ENCODE measurements at places on chromosomes 7 and 10.

- DNase-seq = peak; percentile 77
Measured at GRCh38 chr10:63819753-63820329, 298.6 kb downstream of the REEP3 start.

DNA sequence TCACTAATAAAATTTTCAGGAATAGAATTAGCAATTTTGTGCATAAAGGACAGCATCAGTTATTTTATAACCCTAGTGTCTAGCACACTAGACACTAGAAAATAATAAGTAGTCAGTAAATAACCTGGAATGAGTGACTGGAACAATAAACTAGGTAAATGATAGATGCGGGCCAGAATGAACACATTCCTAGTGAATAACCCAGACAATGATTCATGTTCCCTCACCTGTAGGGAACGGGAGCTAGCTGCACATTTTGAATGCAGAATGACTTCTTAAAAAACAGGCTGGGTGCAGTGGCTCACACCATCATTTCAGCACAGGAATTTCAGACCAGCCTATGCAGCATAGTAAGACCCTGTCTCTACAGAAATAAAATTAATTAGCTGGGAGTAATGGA, 3.2 kb upstream of the ATOH7 start:
- no peak for DNase-seq

DNA sequence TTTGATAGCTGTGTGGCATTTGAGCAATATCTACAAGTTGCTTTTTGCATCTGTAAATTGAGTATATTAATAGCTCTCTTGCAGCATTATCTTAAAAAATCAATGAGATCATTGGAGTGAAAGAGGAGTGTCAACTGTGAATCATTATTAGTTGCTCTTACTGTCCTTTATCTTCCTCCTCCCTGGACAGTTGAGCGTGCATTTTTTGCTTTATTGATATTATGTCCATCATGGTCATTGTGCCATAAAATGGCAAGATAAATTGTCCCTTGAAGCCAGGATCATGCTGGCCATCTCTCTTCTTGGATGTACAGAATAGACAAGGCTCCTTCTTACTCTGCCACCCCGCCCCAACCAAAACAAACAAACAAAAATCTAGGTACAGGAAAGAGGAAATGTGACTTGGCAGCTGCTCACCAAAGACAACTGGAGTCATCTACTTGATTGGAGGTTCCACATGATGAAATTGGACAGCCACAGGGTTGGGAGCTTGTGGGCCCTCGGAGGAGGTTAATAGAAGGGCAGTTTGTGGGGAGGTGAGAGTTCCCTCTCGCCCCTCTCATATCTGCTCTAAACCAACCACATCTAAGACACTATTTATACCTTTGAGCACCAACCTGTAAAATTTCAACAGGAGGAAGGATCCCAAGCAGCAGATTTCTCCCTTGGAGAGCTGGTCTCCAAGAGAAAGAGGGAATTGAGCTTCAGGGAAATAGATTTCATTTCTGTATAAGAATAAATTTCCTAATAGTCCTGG, 252.7 kb downstream of the SKIDA1 start:
- DNase-seq = no peak

- DNase-seq = no peak
Measured at GRCh38 chr10:62741996-62742395, 62.5 kb upstream of the ADO start.

- no peak for DNase-seq
Measured at GRCh38 chr10:4196771-4197390, 411.9 kb upstream of the KLF6 start.

DNA sequence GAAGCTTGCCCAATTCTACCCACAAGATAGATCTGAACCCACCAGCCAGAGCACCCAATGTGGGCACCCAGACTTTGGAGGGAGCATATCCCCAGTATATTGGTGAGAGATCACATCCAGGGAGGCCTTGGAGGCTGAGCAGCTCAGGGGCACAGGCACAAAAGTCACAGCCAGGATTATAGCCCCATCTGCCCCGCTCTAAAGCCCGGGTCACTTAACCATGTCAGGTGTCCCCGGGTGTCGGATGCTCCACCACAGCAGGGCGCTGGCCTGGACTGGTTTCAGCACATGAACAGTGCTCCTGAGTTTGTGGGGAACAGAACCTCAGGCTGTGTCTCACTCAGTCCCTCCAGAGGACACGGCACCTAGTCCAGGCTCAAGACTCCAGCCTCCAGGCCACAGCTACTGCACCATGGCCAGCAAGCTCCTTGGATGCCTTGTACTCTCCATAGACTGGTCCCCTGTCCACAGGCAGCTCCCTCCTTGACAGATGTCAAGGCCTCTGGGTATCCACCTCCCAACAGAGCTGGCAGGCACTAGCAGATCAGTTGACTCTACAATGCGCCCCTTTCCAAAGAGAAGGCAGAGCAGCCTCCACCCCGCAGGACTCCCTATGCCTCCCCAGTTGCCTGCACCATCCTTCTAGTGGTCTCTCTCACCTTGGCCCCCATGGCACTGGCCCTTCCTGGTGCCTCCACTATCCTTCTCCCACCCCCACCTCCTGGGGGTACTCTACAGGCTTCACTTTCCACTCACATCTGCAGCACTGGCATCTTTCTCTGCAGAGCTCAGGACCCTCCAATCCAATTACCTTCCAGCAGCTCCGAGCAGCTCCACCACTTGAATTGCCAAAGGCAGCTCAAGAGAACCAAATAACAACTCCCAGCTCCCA, 306.0 kb downstream of the GRID1 start:
- no peak for DNase-seq

DNA sequence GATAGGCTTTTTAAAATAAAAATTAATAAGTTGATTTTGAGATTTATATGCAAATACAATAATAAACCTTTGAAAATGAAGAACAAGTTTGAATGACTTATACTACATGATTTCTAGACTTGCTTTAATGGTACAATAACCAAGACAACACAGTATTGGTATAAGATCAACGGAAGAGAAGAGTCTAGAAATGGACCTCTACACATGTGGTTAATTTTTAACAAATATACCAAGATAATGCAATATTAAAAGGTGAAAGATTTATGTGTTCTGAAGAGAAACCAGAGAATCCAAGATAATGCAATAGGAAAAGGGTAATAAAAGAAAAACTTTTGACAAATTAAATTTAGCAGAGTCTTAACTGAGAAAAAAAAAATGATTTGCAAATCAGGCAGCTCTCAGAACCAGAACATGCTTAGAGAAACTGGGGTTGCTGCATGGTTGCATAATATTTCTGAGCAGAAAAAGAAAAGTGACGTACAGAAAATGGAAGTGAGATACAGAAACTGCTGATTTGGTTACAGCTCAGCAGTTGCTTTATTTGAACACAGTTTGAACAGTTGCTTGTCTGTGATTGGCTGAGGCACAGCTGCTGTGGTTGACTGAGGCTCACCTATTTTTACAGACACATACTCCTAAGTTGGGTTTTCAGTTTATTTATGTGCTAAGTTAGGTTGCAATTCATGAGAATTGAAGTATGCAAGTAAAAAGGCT, 365.9 kb downstream of the CRPPA start:
- DNase-seq = no peak

DNA sequence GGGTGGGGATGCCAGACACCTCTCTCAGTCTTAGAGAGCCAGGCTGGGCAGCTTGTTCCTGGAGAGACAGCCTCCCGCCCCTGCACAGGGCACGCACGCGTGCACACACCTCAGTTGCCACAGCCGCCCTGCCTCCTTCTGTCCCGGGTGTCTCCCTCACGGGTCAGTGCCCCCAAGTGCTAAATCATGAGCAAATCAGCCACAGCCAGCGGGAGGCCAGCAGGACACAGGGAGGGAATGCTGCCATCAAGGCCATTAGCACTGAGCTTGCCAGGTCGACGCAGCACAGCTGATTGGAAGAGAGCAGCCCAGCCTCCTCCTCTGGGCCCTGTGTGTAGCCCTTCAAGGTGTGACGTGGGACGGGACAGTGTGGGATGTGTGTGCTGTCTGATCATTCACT, 130.4 kb downstream of the CDH23 start:
- no peak for DNase-seq

DNA sequence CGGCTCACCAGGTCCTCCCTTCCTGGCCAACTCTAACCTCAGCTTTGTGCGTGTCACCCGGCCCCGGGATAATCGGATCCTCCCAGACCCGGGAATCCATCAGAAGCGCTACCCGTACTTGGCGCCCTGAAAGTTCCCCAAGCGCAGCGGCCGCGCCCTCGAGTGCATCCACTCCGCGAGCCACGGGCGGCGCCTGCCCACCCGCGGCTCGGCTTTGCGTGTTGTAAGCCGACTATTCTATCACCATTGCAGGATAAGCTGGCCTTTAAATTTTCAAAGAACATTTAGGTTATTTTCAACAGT, 35.7 kb upstream of the EBLN1 start:
- no peak for DNase-seq

DNA sequence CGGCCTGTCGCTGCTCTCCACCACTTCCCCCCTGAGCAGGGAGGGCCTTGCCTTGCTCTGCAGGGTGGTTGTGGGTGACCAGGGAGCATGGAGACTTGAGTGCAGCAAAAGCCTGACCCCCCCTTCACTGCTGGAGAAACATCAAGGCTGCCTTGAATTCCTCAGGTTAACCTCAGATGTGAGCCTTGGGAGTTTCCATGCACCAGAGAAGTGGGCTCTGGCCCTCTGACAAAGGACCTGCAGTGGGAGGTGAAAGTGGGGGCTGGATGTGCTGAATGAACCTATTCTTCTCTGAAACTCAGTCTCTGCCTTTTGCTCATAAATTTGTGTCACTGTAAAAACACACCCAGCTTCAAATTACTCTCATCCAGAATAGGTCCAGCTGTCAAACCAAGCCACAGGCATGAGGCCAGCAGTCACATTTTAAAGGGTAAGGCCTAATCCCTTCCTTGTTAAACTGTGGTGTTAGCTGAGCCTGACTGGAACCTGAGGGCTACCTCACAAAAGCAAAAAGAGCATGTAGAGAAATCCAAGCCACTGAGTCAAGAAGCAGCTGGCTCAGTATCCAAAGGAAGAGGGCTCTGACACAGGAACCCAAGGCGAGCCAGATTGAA, 356.8 kb downstream of the CCSER2 start:
- DNase-seq = no peak

GRCh38 chr7:106772655-106773108, 92.4 kb upstream of the PIK3CG start:
- DNase-seq = peak; percentile 83

GRCh38 chr10:77368006-77368405, 269.6 kb downstream of the KCNMA1 start:
- DNase-seq = no peak
